ENCODE measurements at places on chromosomes 1 and 21.
A peak's percentile ranks its signal among the peaks of the same experiment; 100 is the strongest.

GRCh38 chr1:94440088-94440487 lies 21.9 kb downstream of the ABCD3 start:
- DNase-seq = no peak

- DNase-seq = no peak
These were observed 64.5 kb downstream of the COL18A1 start for GRCh38 chr21:45469273-45470086.

GRCh38 chr21:33478935-33479678 lies 667 bp downstream of the TMEM50B start:
- DNase-seq = no peak

- DNase-seq = no peak
These were observed at the start of gene BSND for GRCh38 chr1:54998677-54999076. BSND (plus strand) TSS chr1:54998933; CDS start chr1:54999187, 254 bp downstream.

DNA sequence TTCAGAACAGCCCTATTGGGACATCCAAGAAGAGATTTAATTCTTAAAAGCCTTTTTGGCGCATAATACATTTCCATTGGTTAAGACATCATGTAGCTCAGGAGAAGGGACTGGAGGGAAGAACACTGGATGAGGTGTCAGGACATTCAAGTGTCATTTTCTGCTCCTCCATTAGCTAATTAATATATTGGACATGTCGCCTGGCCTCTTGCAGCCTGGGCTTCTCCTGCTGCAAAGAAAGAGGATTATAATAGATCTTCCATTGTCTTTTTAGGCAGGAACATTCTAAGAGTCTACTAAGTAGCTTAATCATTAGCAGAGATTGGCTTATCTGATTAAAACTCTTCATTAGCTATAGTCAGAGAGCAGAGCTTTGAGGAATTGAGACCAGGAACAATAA lies 151.7 kb upstream of the COA6 start:
- peak; percentile 78 for DNase-seq

DNA sequence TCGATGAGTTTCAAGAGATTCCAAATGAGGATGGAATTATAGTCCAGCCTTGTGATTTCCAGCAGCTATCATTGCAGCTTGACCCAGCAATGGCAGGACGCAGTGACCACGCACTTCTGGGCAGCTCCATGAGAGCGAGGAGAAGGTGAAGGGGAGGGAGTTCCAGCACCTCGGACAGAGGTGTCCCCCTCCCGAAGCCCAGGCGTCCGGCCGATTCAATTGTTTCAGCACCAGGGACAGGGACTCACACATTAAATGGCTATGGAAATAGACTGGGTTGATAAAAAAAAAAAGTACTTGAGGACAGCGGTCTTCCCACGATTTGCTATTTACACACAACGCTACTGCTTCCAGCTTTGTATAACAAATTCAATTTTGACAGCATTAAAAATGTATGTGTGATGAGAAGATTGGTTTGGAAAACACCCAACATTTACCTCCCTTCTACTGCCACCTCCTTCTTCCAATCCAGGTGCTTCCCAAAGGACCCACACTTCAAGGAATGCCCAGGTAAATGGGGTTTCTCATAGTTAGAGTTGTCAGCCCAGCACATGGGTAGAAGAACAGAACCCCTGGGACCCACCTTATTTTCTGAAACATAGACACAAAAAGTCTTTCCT lies 71.8 kb downstream of the DISP3 start:
- DNase-seq = no peak

- DNase-seq = no peak
These were observed 28.5 kb downstream of the PALMD start for GRCh38 chr1:99674115-99675064.

DNA sequence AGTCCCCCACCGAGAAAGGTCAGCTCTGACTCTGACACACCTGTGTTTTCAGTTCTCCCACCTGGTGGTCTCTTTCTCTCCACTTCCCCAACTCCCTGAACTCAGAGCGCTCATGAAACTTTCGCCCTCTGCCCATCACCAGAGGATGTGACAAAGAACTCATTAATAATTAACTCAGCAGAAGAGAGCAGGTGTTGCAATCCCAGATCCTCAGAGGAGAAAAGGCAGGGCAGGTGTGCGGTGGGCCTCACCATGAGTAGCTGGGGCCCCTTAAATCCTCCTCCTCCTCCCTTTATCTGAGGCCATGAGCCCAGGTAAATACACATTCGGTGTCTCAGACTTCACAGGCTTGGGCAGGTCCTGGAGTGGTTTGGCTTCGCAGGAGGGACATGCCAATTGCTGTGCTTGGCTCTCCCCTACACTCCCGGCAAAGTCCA lies 1.7 kb upstream of the LAMB3 start:
- DNase-seq = no peak

DNA sequence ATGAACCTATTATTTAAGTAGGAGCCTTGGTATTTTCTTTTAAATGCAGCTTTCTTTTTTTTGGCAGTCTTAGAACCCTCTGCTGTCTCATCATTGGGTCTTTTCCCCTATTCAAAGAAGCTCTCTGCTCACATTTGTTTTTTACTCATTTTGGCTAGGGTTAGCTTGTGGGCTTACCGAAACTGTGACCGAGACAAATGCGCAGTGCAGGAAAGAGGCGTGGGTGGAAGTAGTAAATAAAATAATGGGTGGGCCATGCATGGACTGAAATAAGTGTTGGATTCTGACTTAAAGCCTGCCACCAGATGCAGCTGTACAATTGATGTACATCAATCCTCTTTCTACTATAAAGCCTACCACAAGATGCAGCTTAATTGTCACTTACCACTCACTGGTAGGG lies 14.7 kb downstream of the XPR1 start:
- no peak for DNase-seq

GRCh38 chr1:113871597-113872113 lies at the start of gene PTPN22:
PTPN22 (minus strand) TSS chr1:113871712.
- DNase-seq = no peak
